ENCODE measurements at places on chromosomes 3 and 15. TPM values are rescaled to one million over a fixed set of nuclear protein-coding genes. Genes with fewer than 3 reads are reported as not detected.

- no peaks in the 10 kb centered on the region for H3K36me3 ChIP-seq
- no peaks in the 10 kb centered on the region for H3K27me3 ChIP-seq
- H3K4me3 ChIP-seq = no peak overlapping the region
- no peak overlapping the region for H3K27ac ChIP-seq
These were observed 27.5 kb downstream of the PLSCR5 start for GRCh38 chr3:146577662-146578061.

- H3K27ac ChIP-seq = no peak overlapping the region
- H3K4me3 ChIP-seq = no peak overlapping the region
- no peaks in the 10 kb centered on the region for H3K36me3 ChIP-seq
- no peaks in the 10 kb centered on the region for H3K27me3 ChIP-seq
- no peaks in the 10 kb centered on the region for H3K4me1 ChIP-seq
- no peak for DNase-seq
These were observed 57.5 kb downstream of the TPRG1 start for GRCh38 chr3:189229196-189229828.

GRCh38 chr15:89490081-89490813 is 6.1 kb downstream of the RHCG start:
- no peaks in the 10 kb centered on the region for H3K27me3 ChIP-seq
- peaks cover 2% of the 10 kb centered on the region for H3K4me1 ChIP-seq
- H3K4me3 ChIP-seq = no peak overlapping the region
- no peak for DNase-seq

GRCh38 chr15:80464951-80465625 is 60.9 kb downstream of the ARNT2 start:
- H3K27ac ChIP-seq = no peak overlapping the region
- no peaks in the 10 kb centered on the region for H3K27me3 ChIP-seq
- H3K4me3 ChIP-seq = no peak overlapping the region
- no peaks in the 10 kb centered on the region for H3K36me3 ChIP-seq
- no peaks in the 10 kb centered on the region for H3K4me1 ChIP-seq
- DNase-seq = no peak

DNA sequence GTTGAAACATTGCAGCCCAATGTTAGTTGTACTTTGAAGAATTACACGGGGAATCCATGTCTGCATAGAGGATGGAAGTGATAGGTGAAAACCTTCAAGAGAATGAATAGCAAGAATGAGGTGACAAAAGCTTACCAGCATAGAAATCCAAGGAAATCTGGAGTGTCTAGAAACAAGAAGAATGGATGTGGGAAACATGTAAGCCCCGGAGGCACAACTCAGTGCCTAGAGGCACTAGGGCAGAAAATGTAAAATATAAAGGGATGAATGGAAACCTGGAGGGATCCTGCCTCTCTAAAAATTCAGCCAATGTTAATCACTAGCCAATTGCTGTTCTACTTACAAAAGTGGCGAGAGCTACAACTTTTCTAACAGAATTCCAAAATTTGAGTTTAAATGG is 619.0 kb downstream of the TBL1XR1 start:
- DNase-seq = no peak
- no peak overlapping the region for H3K27ac ChIP-seq
- no peak overlapping the region for H3K4me3 ChIP-seq
- H3K4me1 ChIP-seq = no peaks in the 10 kb centered on the region

- H3K4me1 ChIP-seq = no peaks in the 10 kb centered on the region
- H3K27ac ChIP-seq = no peak overlapping the region
- no peak overlapping the region for H3K4me3 ChIP-seq
- no peak for DNase-seq
- H3K36me3 ChIP-seq = no peaks in the 10 kb centered on the region
These were observed 46.2 kb upstream of the PYDC2 start for GRCh38 chr3:191414732-191415131.

DNA sequence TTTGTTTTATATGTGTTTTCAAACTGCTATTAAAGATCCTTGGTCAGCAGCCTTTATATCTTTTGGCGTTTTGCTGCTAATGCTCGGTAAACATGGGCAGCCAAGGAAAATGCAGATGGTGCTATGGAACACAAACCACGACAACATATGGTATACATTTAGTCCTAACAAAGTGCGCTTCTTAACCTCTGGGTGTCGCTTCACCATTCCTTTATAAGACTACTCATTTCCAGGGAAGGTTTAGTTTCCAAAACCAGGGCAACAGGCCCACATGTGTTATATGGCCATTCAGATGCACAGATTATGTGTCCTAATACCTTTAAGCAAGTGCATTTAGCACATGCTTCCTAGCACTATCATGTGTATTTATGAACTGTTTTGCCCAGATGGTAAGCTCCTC is 14.7 kb downstream of the SHOX2 start:
- DNase-seq = no peak
- no peak overlapping the region for H3K4me3 ChIP-seq

GRCh38 chr3:165895919-165896318 is 58.7 kb upstream of the BCHE start:
- no peak overlapping the region for H3K27ac ChIP-seq
- no peaks in the 10 kb centered on the region for H3K4me1 ChIP-seq
- H3K36me3 ChIP-seq = no peaks in the 10 kb centered on the region
- H3K4me3 ChIP-seq = no peak overlapping the region

DNA sequence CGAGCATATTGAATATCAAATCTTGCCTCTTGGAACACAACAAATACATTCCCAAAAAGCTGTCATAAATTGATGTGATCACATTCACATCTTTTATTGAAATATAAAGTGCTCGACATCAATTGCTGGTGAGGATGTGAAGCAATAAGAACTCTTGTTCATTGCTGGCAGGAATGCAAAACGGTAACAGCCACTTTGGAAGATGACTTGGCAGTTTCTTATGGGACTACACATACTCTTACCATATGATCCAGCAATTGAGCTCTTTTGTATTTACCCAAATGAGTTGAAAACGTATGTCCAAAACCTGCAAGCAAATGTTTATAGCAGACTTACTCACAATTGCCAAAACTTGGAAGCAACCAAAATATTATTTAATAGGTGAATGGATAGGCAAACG is 234.9 kb downstream of the CACNA2D3 start:
- no peak for DNase-seq
- peaks cover 12% of the 10 kb centered on the region for H3K4me1 ChIP-seq
- no peaks in the 10 kb centered on the region for H3K27me3 ChIP-seq
- H3K4me3 ChIP-seq = no peak overlapping the region
- no peak overlapping the region for H3K27ac ChIP-seq

- DNase-seq = no peak
- no peak overlapping the region for H3K27ac ChIP-seq
- H3K36me3 ChIP-seq = no peaks in the 10 kb centered on the region
- H3K4me3 ChIP-seq = no peak overlapping the region
- H3K4me1 ChIP-seq = no peaks in the 10 kb centered on the region
These were observed 156.6 kb downstream of the FHIT start for GRCh38 chr3:61094608-61095007.

- H3K36me3 ChIP-seq = no peaks in the 10 kb centered on the region
- no peak overlapping the region for H3K27ac ChIP-seq
- no peaks in the 10 kb centered on the region for H3K27me3 ChIP-seq
- no peak for DNase-seq
These were observed 204.5 kb upstream of the ST8SIA2 start for GRCh38 chr15:92189166-92189565.

DNA sequence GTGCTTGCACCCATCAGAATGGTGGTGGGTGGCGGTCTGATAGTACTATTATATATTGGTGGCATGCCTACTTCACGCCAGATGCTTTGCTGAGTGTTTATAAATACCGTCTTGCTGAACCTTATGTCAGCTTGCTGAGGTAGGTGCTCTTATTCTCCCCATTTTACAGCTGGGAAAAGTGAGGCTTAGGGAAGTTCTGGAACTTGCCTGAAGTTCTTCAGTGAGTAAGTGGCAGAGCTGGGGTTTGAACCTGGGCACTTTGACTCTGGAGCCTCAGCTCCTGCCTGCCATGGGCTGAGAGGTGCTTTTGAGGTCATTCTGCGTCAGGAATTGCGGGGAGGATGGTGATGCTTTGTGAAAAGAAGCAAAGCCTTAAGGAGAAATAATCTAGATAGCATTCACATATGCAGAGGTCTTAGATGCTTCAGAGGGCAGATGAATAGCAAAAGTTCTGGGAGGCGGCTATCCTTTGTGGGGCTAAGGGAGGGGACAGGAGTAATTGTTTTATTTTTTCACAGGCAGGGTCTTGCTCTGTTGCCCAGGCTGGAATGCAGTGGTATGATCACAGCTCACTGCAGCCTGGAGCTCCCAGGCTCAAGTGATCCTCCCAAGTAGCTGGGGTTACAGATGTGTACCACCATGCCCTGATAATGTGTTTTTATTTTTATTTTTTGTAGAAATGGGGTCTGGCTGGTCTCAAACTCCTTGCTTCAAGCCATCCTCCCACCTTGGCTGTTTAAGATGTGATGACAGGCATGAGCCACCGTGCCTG is 18.5 kb downstream of the ITPR1 start:
- no peaks in the 10 kb centered on the region for H3K36me3 ChIP-seq
- H3K4me3 ChIP-seq = no peak overlapping the region
- H3K27ac ChIP-seq = no peak overlapping the region
- H3K4me1 ChIP-seq = peaks cover 6% of the 10 kb centered on the region

GRCh38 chr15:75694241-75695182 is 18.1 kb downstream of the CSPG4 start:
- no peaks in the 10 kb centered on the region for H3K4me1 ChIP-seq
- no peaks in the 10 kb centered on the region for H3K36me3 ChIP-seq
- no peak overlapping the region for H3K4me3 ChIP-seq
- H3K27me3 ChIP-seq = no peaks in the 10 kb centered on the region
- H3K27ac ChIP-seq = no peak overlapping the region

DNA sequence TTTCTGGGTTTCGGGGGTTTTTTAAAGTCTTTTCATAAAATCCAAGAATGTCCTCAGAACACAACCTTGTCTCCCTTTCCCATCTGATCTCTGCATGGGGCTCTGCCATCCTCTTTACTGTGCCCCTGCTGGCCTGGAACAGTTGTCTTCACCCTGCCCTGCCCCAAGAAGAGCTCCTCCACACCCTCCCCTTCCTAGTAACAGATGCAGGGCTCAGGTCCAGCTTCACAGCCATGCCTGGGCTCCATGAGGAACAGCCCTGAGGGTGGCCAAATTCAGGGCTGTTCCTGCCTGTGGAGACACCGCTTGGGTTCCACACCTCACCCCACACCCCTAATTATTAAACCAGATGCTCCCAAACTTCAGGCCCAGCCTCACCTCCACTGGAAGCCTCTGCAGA is 12.9 kb upstream of the ULK3 start:
- H3K36me3 ChIP-seq = peaks cover 25% of the 10 kb centered on the region
- H3K4me1 ChIP-seq = no peaks in the 10 kb centered on the region
- H3K27ac ChIP-seq = no peak overlapping the region
- no peak overlapping the region for H3K4me3 ChIP-seq

GRCh38 chr15:100898661-100899462 is 19.2 kb downstream of the ALDH1A3 start:
- DNase-seq = no peak
- no peaks in the 10 kb centered on the region for H3K36me3 ChIP-seq
- no peaks in the 10 kb centered on the region for H3K27me3 ChIP-seq
- no peaks in the 10 kb centered on the region for H3K4me1 ChIP-seq

DNA sequence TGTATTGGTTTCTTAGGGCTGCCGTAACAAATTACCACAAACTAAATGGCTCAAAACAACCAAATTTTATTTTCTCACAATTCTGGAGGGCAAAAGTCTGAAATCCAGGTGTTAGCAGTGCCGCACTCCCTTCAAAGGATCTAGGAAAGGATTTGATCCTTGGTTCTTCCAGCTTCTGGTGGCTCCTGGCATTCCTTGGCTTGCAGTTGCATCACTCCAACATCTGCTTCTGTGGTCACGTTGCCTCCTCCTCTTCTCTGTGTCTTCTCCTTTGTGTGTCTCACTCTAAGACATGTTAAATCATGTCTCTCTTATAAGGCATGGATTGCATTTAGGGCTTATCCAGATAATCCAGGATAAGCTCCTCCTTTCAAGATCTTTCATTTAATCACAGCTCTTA is 262.2 kb downstream of the MEX3B start:
- H3K36me3 ChIP-seq = no peaks in the 10 kb centered on the region
- no peak overlapping the region for H3K27ac ChIP-seq

- H3K27me3 ChIP-seq = no peaks in the 10 kb centered on the region
- no peak overlapping the region for H3K4me3 ChIP-seq
- H3K4me1 ChIP-seq = no peaks in the 10 kb centered on the region
- no peaks in the 10 kb centered on the region for H3K36me3 ChIP-seq
These were observed 105.8 kb upstream of the UNC13C start for GRCh38 chr15:53872410-53872809.

DNA sequence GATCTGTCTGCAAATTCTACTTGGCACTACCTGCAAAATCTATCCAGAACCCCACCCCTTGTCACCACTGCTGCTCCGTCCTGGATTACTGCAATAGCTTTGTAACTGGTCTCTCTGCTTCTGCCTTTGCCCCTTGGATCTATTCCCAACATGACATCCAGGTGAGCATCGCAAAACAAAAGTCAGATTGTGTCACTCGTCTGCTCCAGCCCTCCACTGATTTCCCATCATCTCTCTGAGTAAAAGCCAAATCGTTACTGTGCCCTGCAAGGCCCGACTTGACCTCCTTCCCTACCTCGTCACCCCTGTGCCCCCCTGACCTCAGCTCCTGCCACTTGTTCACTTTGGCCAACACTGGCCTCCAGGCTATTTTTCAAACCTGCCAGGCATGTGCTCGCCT is 9.4 kb downstream of the SPTBN5 start:
- no peak for DNase-seq
- peaks cover 50% of the 10 kb centered on the region for H3K4me1 ChIP-seq
- no peaks in the 10 kb centered on the region for H3K27me3 ChIP-seq
- no peak overlapping the region for H3K4me3 ChIP-seq

- H3K27ac ChIP-seq = no peak overlapping the region
- no peak overlapping the region for H3K4me3 ChIP-seq
- no peaks in the 10 kb centered on the region for H3K36me3 ChIP-seq
These were observed 8.4 kb upstream of the RTP1 start for GRCh38 chr3:187188931-187189330.

GRCh38 chr15:98666841-98667240 is 18.5 kb downstream of the IGF1R start:
- DNase-seq = no peak
- H3K4me3 ChIP-seq = no peak overlapping the region
- H3K27me3 ChIP-seq = no peaks in the 10 kb centered on the region

DNA sequence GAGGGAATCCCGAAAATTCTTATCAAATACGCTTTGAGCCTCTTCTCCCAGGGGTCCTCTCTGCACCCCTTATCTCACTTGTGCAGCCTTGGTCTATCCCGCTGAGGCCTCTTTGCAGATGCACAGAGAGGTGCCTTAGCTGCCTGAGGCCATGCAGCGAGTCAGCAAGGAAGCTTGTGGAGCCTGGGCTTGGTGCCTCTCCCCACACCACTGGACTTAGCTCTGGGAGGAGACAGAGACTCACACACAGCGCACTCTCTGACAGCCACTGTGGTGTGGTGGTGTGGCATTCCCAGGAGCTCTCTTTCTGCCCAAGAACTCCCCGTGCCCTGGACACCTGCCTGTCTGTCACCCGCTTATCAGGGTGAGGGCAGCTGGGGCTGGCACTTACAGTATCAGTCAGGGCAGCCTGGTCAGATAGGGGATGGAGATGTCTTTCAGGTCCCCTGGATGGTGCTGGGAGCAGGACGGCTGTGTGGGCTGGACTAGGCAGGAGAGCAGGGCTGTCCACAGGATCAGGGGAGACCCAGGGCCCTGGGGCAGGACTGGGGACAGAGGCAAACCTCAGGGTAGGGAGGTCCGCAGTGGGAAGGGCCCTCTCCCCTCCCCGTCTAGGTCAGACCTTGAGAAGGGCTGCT is 10.2 kb upstream of the LINGO1 start:
- peak; percentile 40 for DNase-seq
- no peaks in the 10 kb centered on the region for H3K4me1 ChIP-seq
- no peak overlapping the region for H3K27ac ChIP-seq

Gene PCNP
- total RNA-seq = 59.3 TPM

Gene ALAS1
- 32.3 TPM for total RNA-seq

Gene RYR3
- 1.1 TPM for total RNA-seq

Gene ADAMTS17
- total RNA-seq = 46.9 TPM

Gene CCDC33
- not detected for total RNA-seq

Gene CADM2
- total RNA-seq = 0.37 TPM

Data from liver (tissue), 10 donors.